A172 (cell line): ENCODE measurements at places on chromosomes 1 and 21.

DNA sequence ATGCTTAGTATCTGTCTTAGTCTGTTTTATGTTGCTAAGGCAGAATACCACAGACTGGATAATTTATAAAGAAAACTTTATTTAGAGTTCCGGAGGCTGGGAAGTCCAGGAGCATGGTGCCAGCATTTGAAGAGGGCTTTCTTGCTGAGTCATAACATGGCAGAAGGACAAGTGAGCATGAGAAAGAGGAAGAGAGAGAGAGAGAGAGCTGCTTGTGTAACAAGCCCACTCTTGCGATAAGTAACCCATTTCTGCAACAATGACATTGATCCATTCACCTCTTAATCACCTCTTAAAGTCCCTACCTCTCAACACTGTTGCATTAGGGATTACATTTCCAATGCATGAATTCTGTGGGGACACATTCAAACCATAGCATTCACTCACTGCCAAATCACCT lies 11.7 kb upstream of the MYOCOS start:
- no peak for DNase-seq

DNA sequence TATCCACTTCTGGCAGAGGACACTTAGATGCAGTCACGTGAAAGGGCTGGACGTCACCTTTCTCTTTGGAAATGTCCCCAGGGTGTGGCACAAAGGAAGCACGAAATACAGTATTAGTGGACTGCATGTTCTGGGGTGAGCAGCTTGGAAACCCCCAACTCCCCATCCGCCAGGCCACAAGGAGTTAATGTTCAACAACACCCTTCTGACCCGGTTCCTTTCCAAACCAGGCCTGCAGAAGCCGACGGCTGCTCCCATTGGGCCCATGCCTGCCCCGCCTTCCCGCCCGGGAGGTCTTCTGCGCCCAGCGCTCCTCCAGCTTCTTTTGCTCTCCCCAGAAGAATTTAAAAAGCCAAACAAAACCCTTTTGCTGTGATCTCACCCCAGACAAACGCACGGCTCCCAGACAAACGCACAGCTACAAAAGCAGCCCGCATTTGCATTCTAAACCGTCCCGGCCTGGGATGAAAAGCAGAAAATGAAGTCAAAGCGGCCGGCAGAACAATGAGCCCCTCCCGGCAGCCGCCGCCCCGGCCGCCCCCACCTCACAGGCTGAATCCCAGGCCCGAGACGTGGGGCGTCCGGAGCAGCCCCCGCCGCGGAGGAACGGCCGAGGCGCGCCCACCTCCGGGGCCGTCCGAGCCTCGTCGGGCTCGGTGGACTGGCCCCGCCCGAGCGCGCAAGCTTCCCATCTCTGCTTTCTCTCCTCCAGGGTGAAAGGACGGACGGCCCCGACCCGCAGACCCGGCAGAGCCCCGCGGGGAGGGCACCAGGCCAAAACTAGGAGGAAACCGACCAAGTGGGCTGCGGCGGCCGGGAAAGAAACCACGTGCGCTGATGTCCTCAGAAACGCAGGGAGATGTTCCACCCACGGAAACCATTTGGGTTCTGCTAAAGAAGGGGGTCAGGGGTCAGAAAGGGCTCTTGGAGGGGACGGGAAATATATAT lies 101.9 kb downstream of the PLPP3 start:
- DNase-seq: no peak

- no peak for DNase-seq
These were observed 2.9 kb upstream of the RHBDL2 start for GRCh38 chr1:38944547-38944946.

DNA sequence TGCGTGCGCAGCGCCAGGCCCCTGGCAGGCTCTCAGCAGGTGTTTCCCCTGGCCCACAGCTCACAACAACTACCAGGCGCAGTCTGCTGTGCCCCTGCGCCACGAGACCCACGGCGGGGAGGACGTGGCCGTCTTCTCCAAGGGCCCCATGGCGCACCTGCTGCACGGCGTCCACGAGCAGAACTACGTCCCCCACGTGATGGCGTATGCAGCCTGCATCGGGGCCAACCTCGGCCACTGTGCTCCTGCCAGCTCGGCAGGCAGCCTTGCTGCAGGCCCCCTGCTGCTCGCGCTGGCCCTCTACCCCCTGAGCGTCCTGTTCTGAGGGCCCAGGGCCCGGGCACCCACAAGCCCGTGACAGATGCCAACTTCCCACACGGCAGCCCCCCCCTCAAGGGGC lies 68.1 kb downstream of the ALPL start:
- no peak for DNase-seq

GRCh38 chr1:103336408-103336807 lies 189.1 kb upstream of the RNPC3 start:
- DNase-seq: no peak

DNA sequence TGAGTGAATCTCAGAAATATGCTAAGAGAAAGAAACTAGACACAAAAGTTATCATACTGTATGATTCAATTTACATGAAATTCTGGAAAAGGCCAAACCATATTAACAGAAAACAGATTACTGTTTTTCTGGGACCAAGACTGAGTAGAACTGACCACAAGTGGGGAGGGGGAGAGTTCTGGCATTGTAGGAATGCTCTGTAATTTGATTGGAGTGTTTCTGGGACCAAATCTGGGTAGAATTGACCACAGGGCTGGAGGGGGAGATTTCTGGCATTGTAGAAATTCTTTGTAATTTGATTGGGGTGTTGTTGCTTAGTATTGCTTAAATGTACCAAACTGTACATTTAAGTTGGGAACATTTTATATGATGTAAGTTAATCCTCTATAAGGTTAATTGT lies 3.4 kb upstream of the OR10K1 start:
- DNase-seq: no peak

DNA sequence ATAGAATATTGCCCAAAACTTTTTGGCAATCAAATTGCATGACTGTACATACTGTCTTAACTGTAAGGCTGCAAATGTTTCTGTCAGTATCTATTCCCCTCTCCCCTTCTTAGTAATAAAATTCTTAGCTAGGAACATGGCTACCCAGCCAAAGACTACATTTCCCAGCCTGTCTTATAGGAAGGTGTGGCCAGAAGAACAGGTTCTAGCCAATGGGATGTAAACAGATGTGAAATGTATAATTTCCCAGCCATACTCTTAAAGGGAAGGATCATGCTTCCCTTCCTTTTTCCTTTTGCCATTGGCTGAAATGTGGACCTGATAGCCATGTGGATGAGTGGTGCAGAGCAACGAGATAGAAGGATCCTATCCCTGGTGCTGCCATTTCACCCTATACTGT lies 7.0 kb upstream of the HIVEP3 start:
- no peak for DNase-seq

GRCh38 chr21:14858311-14858710 lies 206.5 kb downstream of the NRIP1 start:
- DNase-seq: no peak

- no peak for DNase-seq
These were observed 579 bp downstream of the SH3BP5L start for GRCh38 chr1:248825136-248825535.

- no peak for DNase-seq
These were observed 5.2 kb downstream of the TBX15 start for GRCh38 chr1:118982821-118983557.

GRCh38 chr1:167935216-167936067 lies 1.0 kb upstream of the DCAF6 start:
- DNase-seq: peak; percentile 56

- no peak for DNase-seq
These were observed 917 bp downstream of the KIAA0040 start for GRCh38 chr1:175191659-175192058.

GRCh38 chr1:226874579-226875425 lies 4.4 kb downstream of the PSEN2 start:
- DNase-seq: no peak

GRCh38 chr1:8595941-8596340 lies 221.5 kb downstream of the RERE start:
- no peak for DNase-seq

DNA sequence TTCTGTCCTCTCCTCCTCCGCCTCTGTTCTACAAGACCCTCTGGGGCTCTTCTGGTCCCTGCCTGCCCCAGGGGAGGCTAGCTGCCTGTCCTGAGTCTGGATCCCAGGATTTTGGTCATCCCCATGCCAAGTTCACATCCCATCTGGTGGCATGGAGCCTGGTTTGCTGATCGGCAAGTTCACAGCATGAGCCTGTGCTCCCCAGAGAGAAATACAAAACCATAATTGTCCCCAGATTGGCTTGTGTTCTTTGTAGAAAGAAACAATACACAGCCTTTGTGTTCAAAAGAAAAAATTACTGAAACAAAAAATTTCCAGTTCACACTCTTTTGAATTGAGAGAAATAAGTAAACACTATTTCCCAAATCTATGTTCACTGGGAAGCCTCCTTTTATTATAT lies 149.4 kb upstream of the ZC3H12A start:
- no peak for DNase-seq

DNA sequence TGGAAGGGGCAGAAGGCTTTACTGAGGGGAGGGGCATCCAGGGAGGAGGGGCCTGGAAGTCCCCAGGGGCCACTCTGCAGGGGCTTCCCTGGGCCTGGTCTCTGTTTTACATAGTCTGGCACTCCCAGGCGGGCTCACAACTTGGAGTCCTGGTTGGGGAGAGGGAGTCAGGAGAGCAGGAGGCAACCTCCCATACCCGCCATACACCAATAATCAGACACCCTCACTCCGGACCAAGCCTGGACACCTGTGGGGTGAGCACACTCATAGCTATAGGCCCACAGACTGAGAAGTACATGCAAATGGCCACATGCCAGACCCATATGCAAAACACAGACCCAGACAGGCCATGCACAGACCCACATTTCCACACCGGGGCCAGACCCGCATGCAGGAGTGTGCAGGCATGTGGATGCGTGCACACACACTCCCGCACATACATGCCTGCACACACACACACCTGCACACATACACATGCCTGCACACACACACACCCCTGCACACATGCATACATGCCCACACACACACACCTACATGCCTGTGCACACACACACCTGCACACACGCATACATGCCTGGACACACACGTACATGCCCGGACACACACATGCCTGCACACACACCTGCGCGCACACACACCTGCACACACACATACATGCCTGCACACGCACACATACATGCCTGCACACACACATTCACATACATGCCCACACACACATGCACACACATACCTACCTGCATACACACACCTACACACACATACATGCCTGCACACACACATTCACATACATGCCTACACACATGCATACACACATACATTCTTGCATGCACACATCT lies 89.5 kb upstream of the RUNX3 start:
- DNase-seq: no peak
